ENCODE measurements at places on chromosomes 1 and 21.

- no peak for DNase-seq
Observed at GRCh38 chr1:8222789-8223188, 95.1 kb upstream of the SLC45A1 start.

DNA sequence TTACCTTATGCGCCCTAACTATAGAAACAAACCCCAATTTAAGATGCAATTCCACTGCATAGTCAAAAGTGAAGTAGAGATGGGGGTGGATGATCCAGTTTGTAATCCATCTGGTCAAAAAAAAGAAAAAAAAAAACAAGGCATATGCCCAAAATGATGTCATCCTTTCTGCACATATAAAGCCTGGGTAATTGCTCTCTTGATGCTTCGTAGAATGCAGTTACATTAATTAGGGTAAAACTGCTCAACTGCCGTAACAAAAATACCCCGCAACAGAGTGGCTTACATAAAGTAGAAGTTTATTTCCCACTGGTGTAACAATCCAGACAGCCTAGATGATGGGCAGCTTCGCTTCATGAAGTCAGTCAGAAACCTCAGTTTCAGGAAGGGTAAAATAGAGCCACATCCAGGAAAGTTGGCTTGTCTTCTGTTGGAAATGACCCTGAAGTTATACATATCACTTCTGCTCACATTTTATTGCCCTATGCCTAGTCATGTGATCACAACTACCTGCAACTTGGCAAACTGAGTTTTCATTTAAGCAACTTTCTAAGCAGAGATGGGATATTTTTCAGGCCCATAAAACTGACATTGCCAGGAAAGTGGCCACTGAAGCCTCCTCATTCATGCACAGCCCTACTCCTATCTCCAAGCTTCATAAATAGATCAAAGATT is 221.7 kb downstream of the C1orf94 start:
- DNase-seq = no peak

DNA sequence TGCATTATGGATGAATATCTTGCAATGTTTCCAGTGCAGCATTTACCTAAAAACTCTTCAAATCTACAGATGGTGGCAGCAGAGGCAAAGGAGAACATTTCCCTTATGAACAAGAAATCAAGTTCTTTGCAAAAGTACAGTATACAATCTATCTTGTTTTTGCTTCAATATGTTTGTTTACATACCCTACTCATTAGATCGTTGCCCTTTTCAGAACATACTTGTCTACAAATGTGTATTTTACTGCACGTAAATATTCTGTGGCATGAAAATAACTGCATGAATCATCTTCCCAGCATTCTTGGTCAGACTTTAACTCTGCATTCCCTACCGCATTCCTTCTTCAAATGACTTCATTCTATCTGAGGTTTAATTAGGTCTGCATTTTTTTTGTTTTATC is 212.7 kb downstream of the ZP4 start:
- no peak for DNase-seq

GRCh38 chr1:17502326-17502778 is 37.1 kb upstream of the ARHGEF10L start:
- peak; percentile 15 for DNase-seq
